Urinary bladder (tissue), 4 donors: ENCODE measurements at places on chromosomes 16 and 17. TPM values are rescaled to one million over a fixed set of nuclear protein-coding genes. Genes with fewer than 3 reads are reported as not detected.

- no peak for DNase-seq
These were observed 14.2 kb downstream of the MYO18A start for GRCh38 chr17:29165800-29166506.

Gene KRTAP16-1
- total RNA-seq, result not detected

Gene KRT25
- total RNA-seq, result not detected

Gene CCL3
- 3.6 TPM for total RNA-seq

DNA sequence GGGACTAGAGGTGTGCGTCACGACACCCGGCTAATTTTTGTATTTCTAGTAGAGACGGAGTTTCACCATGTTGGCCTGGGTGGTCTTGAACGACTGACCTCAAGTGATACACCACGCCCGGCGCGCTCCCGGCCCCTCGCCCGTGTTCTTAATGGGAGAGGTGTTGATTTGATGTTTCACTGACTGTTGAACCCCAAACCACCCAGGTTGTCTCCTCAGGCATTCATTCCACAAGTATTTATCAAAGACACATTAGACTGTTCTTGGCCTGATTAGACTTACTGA, 1.4 kb downstream of the CENPN start:
- no peak for DNase-seq

DNA sequence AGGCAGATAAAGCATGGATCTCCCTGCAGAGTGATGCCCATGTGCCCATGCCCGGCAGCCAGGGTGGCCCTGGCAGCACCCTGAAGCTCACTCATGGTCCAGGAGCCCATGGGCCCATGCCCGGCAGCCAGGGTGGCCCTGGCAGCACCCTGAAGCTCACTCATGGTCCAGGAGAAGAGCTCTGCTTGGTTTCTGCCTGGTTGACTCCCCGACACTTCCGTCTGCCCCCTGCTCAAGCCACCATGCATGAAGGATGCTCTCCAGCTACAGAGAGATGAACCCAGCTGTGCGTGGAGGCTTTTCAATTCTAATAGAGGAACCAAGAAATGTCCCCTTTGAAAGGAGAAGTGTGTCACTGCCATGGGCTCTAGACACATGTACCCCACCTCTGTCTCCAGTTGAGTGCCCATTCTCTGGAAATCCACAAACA, 8.7 kb downstream of the CCL17 start:
- no peak for DNase-seq

- no peak for DNase-seq
These were observed 102.6 kb downstream of the NTN1 start for GRCh38 chr17:9123594-9124553.

DNA sequence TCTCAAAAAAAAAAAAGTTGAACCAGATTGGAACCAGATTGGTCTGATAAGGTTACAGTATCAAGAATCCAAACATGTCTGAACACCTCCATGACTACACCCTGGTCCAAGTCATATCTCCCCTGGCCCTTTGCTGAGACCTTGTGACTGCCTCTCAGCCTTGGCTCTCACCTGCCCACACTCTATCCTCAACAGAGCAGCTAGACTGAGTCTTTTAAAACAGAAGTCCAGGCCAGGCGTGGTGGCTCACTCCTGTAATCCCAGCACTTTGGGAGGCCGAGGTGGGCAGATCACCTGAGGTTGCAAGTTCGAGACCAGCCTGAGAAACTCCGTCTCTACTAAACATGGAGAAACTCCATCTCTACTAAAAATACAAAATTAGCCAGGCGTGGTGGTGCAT, 91.7 kb downstream of the AIPL1 start:
- no peak for DNase-seq

Gene NOL11
- total RNA-seq, result 59.6 TPM

Gene RDM1
- total RNA-seq, result 1.2 TPM

Gene ITGAD
- 0.21 TPM for total RNA-seq

DNA sequence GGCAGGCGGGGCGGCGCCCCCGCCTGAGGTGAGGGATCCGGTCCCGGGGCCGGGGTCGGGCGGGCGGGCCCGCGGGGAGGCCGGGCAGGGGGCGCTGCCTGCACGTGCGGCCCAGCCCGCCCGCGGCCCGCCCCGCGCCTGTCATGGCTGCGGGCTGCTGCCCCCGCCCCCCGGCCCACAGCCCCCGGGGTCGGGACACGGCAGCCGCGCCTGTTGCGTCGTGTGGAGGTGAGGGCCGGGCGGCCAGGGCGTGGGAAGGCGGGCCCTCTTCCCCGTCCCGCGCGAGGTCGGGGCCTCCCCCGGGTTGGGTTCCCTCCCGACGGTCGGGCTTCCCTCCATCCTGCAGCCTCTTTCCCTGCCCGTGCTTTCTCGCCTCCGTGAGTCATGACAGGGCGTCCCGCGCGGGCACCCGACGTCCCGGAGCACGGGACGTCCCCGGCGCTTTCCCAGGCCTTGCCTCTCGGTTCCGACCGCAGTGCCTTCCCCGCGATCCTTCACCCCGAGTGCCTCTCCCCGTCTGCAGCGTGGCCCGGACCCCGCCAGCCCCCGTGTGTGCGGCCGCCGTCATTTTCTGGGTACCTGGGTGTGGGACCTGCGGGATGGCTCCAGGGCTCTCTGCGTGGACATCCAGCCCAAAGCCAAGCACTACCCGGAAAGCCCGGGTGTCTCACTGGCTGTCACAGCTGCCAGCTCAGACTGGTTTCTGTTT, 76.7 kb downstream of the CHD9 start:
- no peak for DNase-seq

GRCh38 chr16:89921702-89922476, 1.3 kb upstream of the TUBB3 start:
- no peak for DNase-seq

GRCh38 chr17:76887802-76888201, 19.6 kb downstream of the MGAT5B start:
- no peak for DNase-seq

DNA sequence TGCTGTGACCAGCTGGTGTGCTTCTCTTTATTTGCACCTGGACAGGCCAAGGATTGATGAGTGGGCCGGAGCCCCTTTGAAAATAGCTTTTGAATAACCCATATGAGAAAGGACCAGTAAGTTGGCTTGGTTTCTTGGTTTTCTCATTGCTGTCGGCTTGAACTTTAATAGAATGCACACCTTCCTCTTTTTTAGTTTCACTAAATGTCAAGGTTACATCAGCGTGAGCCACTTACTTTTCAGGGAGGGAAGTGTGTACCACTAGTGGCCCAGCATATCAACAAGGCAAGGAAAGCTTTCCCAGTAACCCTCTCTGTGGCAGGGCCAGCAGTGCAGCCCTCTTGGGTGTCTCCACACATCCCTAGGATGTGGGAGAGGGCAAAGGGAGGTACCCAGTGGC, 433.3 kb downstream of the CA10 start:
- DNase-seq, result no peak

Gene SLC26A11
- 9.2 TPM for total RNA-seq

DNA sequence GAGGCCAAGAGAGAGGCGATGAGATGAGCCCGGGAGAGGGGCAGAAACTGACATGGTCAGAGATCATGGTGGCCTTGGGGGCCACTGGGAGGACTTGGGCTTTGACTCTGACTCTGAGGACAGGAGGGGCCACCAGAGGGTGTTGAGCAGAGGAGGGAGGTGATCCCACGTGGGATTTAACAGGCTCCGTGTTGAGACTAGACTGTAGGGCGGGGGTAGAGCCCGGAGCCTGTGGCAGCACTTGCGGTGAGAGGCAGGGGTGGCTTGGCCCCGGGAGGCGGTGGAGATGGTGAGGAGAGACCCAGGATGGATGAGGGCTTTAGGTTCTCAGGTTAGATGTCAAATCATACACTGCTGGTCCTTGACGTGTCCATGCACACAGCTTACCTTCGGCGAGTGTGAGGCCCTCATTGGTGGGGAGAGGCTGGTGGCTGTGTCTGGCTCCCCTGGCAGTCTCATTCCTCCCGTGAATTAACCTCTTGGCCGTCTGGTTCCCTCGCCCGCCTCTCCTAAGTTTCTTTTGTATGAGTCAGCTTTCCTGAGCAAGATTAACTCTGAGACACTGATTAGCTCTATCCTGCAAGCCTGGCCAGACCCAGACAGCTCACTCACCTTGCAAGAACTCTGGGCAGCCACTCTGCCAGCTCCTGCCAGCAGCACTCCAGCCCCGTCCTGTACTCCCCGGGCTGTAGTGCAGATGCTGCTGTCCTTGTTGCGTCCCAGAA, 39.7 kb downstream of the VPS35L start:
- no peak for DNase-seq

GRCh38 chr17:75241502-75241901, 19.9 kb downstream of the GGA3 start:
- DNase-seq, result no peak

- no peak for DNase-seq
These were observed 38.2 kb upstream of the LITAF start for GRCh38 chr16:11624636-11625607.

DNA sequence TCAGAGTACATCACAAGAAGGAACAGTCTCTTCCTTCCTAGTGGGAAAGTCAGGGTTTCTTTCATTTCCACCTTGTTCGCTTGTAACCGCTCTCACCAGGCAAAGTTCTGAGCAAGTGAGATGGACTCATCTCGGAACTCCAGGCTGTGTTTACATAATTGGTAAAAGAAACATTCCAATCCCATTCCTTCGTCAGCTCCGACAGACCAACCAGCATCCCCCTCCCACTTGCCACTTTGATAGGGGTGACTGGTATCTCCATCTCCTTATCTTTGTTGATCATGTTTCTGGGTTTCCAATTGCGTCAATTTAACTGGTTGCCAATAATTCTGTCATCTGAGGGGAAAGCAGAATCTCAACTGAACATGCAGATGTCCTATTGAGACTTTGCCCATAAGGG, 36.8 kb upstream of the LYRM9 start:
- DNase-seq, result no peak

GRCh38 chr17:68804777-68805520, 150.2 kb downstream of the ABCA8 start:
- no peak for DNase-seq

DNA sequence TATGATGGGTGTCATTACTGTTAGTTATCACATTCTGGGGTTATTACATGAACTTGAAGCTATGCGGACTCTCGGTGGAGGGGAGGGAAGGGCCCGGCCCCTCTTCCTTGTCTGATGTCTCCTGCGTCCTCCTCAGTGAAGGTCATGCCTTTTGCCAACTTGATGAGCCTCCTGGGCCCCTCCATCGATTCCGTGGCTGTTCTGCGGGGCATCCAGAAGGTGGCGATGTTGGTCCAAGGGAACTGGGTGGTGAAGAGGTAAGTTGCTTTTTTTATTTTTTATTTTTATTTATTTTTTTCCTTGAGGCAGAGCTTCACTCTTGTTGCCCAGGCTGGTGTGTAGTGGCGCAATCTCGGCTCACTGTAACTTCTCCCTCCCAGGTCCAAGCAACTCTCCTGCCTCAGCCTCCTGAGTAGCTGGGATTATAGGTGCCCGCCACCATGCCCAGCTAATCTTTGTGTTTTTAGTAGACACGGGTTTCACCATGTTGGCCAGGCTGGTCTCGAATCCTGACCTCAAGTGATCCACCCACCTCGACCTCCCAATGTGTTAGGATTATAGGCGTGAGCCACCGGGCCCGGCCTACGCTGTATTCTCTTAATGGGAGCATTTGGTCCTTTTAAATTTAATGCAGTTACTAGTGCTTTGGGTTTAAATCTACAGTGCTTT, 21.6 kb downstream of the POLR3E start:
- DNase-seq, result no peak

DNA sequence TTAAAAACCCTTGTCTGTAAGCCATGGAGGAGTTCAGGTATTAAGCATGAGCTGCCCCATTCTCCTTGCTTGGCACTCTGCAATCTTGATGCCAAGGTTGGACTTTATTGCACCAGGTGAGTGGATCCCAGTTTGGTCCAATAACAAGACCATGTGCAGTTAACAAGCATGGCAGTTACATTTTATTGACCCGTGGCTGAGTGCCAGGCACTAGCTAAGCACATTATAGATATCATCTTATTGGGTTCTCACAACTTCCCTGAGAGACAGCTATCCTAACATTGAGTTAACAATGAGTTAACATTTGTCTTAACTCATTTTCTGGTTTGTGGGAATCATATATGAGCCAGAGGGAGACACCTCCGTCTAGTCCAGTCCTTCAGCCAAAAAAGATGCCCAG, 21.8 kb downstream of the LYRM9 start:
- no peak for DNase-seq

DNA sequence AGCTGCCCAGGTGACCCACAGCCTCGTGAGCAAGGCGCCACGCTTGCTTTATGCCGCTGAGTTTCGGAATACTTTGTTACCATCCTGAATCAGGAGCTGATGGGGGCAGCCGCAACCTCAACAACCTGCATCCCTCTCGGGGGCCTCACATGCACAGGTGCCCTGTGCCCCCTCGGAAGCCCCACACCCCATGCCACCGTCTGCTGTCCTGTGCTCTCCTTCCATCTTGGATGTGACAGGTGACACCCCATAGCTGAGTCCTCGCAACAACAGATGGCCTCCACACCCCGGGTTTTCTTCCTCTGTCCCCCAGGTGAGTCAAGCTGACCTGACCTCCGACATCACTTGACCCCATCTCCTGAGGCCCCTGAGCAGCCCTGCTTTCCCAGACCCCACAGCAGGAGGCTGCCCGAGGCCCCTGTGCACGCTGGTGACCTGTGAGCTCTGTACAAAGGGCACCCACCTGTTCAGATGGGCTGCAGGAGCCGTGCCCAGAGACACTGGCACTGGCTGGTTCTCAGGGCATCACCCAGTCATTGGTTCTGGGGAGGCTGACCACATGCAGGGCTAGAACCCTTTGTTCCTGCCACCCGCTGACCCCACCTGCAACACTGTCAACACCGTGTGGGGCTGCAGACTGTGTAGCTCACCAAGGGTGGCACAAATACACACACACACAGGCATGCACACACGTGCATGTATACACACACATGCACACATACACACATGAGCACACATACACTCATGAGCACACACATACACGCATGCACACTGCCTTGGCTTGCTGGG, 57.7 kb downstream of the RMI2 start:
- DNase-seq, result no peak

Gene ENPP7
- not detected for total RNA-seq

DNA sequence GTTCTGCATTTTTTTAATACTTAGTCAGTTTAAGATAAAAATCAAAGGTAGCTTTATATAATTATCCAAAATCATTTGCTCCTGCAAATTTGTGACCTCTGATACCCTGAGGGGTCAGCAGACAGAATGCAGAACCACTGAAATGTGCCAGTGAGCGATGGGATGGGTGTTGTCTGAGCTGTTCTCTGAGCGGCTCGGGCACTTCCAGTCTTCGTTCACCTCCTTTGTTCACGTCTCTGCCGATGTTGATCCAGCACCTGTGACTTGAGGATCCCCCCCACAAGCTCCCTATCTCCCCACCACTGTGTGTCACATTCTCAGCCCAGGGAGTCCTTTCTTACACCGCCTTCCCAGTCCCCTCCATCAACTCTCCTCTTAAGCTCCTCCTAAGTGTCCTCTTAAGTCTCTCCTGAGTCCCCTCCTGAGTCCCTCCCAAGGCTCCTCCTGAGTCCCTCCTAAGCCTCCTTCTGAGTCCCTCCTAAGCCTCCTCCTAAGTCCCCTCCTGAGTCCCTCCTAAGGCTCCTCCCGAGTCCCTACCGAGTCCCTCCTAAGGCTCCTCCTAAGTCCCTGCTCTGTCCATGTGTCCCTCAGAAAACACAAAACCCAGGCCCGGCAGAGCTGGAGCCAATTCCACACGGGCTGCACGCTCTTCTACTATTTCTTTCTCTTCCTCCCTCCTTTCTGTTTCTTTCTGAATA, 47.5 kb downstream of the RNF213 start:
- no peak for DNase-seq
